ENCODE measurements at places on chromosomes 12 and 14.

GRCh38 chr12:113515082-113515856 lies 43.6 kb upstream of the LHX5 start:
- DNase-seq = no peak

GRCh38 chr14:93395231-93395630 lies 35.5 kb upstream of the UNC79 start:
- no peak for DNase-seq

DNA sequence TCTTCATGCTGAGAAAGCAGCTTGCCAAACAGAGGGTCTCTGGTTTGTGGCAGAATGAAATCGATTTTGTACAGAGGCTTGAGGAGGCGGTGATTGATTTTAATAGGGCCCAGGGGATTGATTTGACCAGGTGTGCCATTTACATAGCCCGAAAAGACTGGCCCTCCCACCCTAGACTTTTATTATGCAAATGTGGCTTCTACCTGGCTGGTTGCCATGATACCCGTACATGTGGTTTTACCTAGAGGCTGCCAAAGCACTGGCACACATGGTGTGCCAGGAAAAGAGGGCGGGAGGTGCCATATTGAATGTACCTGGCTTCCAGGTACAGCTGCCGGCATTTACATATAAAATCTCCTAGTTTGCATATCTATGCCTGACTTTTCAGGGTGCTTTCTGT lies 18.0 kb upstream of the GUCY2C start:
- no peak for DNase-seq

- no peak for DNase-seq
These were observed 236.1 kb upstream of the G2E3 start for GRCh38 chr14:30322819-30323218.

DNA sequence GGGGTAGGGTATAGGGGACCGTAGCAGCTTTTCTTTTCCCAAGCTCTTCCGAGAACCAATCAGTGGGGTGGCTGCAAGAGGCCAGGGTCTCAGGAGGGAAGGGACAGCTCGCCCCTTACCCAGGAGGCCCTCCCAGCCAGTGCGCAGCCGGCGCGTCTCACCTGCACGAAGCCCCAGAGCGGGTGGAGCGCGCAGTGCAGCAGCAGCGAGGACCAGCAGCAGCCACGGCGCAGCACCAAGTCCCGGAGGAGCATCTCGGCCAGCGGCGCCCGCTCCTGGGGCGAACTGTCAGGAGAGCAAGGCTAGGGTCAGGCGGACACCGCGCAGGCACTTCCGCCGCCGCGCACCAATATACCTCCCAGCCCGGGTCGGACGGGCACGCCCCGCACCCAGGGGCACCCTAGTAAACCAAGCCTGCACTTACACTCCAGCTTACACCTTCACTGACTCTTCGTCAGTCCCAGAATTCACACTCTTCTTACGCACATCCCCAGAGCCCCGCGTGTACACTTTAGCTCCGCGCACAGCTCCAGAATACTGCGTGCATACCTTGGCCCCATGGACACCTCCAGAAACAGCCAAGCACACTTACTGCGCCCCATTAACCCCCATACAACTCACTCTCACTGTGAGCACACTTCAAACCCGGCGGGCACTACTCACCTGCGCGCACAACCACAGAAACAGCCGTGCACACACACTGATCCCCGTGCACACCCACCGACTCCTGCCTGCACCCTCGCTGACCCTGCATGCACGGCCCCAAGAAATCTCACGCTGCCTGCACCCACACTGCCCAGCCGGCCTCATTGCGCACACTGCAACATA lies 606 bp downstream of the PRIMA1 start:
- DNase-seq = no peak

- no peak for DNase-seq
These were observed 413.8 kb upstream of the SOX5 start for GRCh38 chr12:24363177-24363754.

- no peak for DNase-seq
These were observed 7.1 kb downstream of the SNRNP35 start for GRCh38 chr12:123465084-123465483.

DNA sequence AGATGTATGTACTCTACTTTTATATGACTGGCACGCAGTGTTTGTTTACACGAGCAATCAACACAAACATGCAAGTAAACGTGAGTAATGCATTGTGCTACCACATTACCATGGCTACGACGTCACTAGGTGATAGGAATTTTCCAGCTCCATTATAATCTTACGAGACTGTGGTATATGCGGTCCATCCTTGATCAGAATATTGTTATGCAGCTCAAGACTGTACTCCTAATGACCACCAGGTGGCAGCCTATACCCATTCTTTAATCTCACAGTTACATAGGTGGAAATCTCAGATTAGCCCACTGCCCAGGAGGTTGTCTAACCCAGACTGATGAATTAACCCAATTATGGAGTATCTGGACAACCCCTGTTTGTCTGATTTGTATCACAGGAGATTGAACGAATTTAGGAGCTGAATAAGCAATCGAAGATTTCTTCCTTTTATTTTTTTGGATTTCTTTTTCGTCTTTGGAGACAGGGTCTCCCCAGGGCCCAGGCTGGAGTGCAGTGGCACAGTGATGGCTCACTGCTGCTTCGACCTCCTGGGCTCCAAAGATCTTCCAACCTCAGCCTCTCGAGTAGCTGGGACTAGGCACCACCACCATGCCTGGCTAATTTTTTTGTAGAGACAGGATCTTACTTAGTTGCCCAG lies 8.7 kb upstream of the TESPA1 start:
- DNase-seq = peak; percentile 67

DNA sequence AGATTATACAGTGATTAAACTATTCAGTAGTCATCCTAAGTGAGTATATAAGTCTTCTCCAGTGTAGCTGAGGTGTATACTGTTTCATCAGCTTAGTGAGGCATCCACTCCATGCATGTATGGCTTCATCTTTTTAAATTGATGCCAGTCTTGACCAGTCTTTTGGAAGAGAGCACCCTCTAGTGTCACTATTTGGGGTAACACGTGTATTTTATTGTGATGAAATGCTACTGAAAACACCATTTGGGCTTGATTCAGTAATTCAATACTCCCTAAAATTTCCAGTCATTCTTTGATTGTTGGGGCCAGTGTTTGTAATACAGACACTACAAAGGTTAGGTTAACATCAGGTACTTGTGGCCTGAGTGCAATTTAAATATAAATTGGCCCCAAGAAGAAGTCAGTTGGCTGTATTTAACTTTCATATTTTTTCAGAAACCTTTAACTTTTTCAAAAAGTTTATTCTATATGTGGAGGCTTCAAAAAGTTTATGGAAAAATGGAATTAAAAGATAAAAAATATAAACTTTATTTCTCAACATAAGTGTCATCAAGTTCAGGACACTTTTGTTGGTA lies 35.3 kb downstream of the MIPOL1 start:
- peak; percentile 83 for DNase-seq

DNA sequence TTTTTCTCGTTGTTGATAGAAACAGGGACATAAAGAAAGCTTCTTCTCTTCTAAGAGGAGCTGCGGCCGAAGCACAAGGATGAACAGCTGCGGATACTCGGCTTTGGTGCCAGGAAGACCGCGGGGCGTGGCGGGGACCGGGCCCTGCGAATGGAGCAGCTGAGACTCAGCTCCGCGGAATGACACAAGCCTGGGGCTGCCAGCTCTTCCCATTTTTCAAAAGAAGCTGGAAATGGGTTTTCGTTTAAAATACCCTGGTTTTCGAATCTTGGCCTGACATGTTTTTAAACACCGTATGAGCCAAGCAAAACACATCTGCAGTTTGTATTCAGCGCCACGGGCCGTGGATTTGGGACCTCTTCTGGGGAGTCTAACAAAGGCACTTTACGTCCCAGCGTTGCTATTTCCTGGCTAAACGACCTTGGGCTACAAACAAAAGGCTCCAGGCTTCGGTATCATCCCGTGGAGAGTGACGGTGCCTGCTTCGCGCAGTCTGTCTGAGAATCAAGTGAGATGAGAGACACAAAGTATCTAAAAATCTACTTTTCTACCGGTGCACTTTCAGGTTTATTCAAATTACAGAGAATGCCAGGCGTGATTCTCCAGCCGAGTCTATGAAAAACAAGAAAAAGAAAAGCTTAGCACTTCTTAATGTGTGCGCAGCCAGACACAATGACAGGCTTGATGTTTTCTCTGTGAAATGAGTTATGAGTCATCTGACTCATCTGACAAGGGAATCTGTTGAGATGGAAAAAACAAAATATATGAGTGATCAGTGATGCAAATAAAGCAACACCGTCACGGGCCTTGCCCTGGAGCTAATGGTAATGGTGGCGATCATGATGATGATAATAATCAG lies 114.0 kb upstream of the TMEM132D start:
- peak; percentile 28 for DNase-seq

GRCh38 chr12:113889076-113889475 lies 77.0 kb downstream of the RBM19 start:
- peak; percentile 18 for DNase-seq

DNA sequence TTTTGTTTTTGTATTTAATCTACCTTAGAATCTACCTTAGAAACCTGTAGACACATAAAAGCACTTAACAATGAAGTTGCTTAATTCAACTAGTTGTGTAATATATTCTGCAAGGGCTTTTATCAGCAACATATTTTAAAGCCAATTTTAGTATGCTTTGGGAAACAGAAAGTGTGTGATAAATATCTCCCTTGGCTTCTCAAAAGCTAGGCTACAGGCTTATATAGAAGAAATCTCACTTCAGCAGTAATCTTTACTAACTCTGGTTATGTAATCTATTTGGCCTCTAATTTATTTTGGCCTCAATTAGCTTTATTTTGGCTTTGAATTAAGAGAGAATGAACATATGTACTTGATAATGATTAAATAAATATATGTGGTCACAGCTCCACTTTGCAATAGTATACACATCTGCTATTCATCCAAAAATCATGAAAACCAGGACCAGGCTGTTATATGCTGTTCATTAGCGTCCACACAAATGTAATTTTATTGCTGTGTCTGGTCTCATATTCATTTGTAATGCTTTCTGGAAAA lies 37.2 kb downstream of the LRP6 start:
- DNase-seq = no peak

- DNase-seq = peak; percentile 46
These were observed 52.8 kb downstream of the SLC38A6 start for GRCh38 chr14:61033855-61034254.

DNA sequence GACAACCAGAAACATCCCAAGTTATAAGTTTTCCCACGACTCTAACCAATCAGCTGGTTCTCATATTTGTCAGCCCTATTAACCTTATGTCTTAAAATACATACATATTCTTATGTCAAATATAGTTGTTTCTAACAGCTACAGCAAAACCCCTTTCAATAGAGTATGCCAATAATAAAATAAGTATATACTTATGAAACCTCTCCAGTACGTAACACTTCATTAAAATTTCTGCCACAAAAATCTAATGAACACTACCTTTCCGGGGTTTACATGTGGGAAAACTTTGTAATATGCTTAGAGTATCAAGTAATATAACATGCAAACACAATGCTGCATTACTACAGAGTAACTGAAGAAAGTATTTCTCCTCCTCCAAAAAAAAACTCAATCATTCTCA lies 1.8 kb downstream of the LRP6 start:
- no peak for DNase-seq

DNA sequence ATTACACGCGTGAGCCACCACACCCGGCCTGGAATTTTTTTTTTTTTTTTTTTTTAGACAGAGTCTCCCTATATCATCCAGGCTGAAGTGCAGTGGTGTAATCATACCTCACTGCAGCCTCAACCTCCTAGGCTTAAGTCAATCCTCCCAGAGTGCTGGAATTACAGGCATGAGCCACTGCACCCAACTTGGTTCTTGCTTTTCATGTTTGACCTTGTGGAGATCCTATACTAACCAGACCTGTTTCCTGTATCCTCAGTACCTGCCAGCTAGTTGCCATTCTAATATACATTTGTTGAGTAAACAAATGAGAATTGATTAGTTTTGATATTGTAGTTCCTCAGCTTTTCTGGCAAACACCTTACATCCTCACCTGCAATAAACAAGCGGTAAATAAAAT lies 3.2 kb upstream of the VSIG10 start:
- DNase-seq = no peak

GRCh38 chr14:31898838-31899528 lies 178.1 kb upstream of the ARHGAP5 start:
- no peak for DNase-seq

- peak; percentile 14 for DNase-seq
These were observed 153.4 kb downstream of the FUT8 start for GRCh38 chr14:65565948-65566347.

- no peak for DNase-seq
These were observed 23.3 kb downstream of the NPC2 start for GRCh38 chr14:74469548-74470518.

DNA sequence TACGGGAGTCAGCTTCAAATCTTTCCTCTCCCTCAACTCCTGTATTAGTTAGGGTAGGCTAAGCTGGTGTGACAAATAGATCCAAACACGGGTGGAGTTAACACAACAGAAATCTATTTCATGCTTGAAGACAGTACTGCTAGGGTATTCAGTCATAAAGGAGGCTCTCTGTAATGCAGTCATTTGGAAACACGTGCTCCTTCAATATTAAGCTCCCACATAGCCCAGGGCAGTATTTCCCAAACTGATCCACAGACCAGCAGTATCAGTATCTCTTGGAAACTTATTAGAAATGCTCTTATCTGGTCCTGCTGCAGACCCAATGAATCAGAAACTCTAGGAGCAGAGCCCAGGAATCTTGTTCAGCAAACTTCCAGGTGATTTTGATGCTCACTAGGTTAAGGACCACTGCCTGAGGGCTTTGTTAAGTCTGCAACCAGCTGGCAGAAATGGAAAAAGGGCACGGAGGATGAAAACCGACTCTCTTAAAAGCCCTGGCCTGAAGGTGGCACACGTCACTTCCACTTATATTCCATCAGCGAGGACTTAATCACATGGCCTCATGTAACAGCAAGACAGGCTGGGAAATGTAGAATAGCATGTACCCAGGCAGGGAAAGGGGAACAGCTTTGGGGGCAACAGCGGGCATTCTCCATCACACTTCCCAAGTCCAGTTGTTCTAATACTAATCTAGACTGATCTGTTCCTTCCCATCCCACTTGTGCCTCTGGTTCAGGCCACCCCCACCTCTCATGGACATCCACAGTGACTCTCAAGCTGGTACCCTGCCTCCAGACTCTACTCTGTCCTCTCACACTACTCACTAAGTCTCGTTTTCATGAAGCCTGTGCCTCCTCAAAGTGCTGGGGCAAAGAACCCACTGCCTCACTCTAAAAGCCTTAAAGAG lies 38.2 kb upstream of the RIC8B start:
- peak; percentile 13 for DNase-seq

- DNase-seq = no peak
These were observed 983.0 kb upstream of the LRFN5 start for GRCh38 chr14:40623643-40624042.

- DNase-seq = peak; percentile 78
These were observed 58.8 kb downstream of the PIK3C2G start for GRCh38 chr12:18320036-18320617.

Data from GM23248 (cell line).